ENCODE measurements at places on chromosomes 1 and 21. TPM values are rescaled to one million over a fixed set of nuclear protein-coding genes. Genes with fewer than 3 reads are reported as not detected.
A peak's percentile ranks its signal among the peaks of the same experiment; 100 is the strongest.

Gene RHBDL2
- 0.23 TPM for total RNA-seq

Gene CFAP141
- total RNA-seq = not detected

Gene PPP2R5A
- 16.0 TPM for total RNA-seq

Gene OR2T35
- 0.19 TPM for total RNA-seq

Gene HSD3B1
- 1.9 TPM for total RNA-seq

Gene ADORA3
- 0.23 TPM for total RNA-seq

Gene PLCH2
- total RNA-seq = 1.1 TPM

GRCh38 chr1:28950006-28950405 is 35.6 kb downstream of the EPB41 start:
- ATAC-seq = no peak

GRCh38 chr1:117010310-117010969 is 8.9 kb downstream of the CD101 start:
- no peak for ATAC-seq

- ATAC-seq = peak; percentile 75
Observed at GRCh38 chr1:18571275-18571674, 59.4 kb upstream of the PAX7 start.

Measured in motor neuron (in vitro differentiated cells).